ENCODE measurements at places on chromosomes 1 and 21.
A peak's percentile ranks its signal among the peaks of the same experiment; 100 is the strongest.

- DNase-seq = no peak
These were observed 281.1 kb downstream of the DNM3 start for GRCh38 chr1:172122381-172122780.

- DNase-seq = no peak
These were observed 465.6 kb upstream of the ADGRL4 start for GRCh38 chr1:79472067-79472656.

DNA sequence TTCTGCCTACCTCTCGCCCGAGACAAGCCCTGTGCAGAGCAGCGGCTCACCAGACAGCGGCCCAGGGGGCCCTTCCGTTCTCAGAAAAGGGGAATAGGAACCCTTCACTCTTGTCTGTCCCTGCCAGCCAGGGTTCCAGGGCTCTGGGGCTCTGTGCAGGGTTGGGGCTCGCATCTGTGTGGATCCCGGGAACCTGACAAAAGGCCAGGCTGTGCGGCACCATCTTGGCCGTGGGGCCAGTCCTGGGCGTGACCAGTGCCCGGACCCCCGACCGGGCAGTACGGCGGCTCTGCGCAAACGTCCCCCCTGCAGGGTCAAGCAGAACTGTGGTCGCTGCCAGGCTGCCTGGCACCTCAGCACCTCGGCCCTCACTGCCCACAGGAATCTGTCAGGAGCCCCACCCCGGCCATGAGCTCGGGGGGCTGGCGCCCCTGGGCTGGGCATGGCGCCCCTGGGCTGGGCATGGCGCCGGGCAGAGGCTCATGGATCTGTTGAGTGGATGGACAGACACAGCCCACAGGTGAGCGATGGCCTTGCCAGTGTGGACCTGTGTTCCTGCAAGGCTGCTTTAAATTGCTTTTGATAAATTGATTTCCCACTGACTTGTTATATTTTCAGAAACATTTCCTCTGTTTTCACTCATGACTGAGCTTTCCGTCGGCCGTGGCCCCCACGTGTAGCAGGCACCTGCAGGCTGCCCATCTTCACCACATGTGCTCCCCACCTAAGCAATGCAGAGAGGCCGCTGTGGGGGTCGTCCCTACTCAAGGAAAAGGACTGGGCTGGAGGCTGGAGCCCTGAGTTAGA is 59.0 kb downstream of the SLX9 start:
- DNase-seq = no peak

DNA sequence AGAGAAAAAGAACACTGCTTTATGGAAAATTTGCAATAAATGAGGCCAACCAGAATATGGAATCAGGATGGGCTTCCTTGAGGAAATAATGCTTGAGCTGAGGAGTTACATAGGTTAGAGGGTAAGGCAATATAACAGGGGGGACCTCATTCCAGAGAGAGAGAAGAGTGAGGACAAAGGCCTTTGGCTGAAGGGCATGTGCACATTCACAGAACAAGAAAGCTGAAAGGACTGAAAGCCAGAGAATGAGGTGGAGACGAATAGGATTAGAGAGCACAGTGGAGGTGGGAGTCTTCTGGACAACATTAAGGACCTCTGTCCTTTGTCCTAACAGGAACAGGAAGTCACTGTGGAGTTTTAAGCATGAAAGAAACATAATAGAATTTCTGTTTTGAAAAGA is 60.7 kb upstream of the MROH9 start:
- DNase-seq = no peak

DNA sequence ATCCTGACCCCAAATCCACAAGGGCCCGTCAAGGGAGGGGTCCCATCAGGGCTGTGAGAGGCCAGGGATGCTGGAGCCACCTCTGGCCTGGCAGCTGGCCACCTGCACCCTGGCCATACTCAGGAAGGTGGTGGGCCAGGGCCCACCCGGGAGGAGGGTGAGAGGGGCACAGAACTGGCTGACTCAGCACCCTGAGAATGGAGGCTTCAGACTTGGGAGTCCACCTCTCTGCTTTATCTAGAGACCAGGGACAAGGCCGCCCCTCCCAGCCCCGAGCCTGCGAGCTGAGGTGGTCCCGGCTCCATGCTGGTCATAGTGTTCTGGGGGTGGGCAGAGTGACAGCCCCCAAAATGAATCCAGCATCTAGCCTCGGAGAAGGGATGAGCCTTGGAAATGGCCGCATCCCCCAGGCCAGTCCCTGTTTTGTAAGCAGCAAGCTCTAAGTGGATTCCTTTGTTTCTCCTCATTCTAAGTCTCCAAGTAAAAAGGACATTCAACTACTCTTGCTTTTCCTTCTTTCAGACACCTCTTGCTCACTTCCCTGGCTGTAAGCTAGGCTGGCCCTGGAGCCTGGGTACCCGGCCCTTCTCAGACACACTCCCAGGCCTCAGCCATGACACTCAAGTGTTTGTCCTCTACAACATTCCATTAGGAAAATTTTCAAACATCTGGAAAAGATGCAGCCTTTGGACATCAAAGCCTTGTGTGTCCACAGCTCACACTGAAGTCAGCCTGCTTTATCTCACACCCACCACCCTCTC is 12.3 kb downstream of the WNT3A start:
- peak; percentile 50 for DNase-seq

Measured in H7 (cell line).